Stimulated activated CD8-positive, alpha-beta memory T cell treated with anti-CD3 and anti-CD28 coated beads, Interleukin-2, amount 100 ng/mL, for 48 hours (primary cell): ENCODE measurements at places on chromosomes 5 and 9.

GRCh38 chr5:1227667-1228066 lies 2.5 kb downstream of the SLC6A18 start:
- DNase-seq, result no peak

- DNase-seq, result no peak
Measured at GRCh38 chr5:156253130-156253529, 73.8 kb upstream of the SGCD start.

DNA sequence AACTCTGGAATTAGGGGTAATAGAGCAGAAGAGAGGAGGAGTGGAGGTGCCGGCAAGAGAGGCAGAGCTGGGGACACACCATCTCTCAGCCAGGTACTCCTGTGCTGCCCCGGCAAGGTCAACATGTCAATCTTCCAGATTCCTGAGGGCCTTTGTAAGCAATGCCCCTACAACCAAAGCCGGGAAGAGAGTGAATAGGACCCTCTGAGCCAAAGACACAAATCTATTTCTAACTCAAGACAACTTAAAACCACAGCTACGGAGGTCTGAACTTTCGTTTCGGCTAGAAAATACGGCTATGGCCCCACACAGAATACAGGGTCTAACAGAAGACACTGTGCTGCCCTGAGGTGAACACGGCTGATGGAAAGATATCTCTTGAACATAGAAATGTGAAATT lies 66.6 kb downstream of the SERINC5 start:
- no peak for DNase-seq

DNA sequence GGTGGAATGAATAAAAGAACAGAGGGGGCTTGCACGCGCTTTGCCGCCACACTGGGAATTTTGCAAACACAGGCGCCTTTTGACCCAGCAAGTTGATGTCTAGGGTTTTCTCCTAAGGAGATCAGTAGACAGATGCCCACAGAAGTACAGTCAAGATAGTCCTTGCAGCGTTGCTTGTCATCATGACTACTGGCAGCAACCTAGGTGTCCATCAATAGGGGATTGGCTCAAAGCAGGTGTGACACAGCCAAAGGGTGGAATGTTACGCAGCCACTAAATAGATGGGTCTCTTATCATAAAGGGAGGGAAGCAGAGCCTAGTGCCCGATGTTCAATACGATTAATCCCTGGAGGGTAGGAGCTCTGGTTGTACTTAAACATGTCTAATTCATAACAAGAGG lies 63.8 kb upstream of the GGTA1 start:
- no peak for DNase-seq

- DNase-seq, result no peak
Measured at GRCh38 chr9:15371448-15371845, 51.2 kb upstream of the SNAPC3 start.

DNA sequence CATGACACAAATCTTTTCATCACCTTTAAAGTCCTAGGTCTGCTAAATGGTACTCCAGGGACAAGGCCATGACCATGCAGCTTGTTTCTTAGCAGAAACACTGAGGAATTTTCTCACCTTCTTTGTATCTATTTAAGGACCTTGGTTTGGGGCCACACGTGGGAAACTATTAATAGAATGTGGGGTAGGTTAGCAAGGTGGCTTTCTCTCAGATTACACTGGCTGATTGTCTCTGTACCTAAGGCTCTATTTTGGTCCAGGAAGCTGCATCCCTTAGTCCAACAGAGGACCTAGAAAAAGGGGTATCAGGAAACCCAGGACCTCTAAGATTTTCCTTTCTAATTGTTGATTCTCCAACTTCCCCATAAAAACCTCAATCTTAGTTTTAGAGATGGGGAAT lies 36.3 kb upstream of the FRMD3 start:
- DNase-seq, result no peak

DNA sequence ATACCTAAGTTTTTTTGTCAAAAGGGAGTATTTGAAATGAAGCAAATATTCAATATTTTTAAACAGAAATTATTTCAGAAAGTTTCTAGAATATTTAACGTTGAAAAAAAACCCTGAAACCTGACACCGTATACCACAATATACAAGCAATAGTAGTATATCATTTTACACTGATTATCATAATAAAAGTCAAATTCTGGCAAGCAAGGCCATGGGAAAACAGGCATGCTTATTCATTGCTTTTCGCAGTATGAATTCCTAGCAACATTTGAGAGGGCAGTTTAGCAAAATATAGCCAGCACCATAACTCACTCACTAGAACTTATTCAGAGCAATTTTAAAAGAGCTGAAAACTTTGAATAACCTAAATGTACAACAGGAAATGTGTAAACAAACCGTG lies 46.1 kb downstream of the ERAP1 start:
- no peak for DNase-seq

- DNase-seq, result no peak
Measured at GRCh38 chr9:133987946-133988665, 4.0 kb downstream of the VAV2 start.

- DNase-seq, result no peak
Measured at GRCh38 chr5:84059672-84060071, 325.0 kb downstream of the EDIL3 start.

GRCh38 chr5:141389153-141390042 lies 1.9 kb downstream of the PCDHGB4 start:
- DNase-seq, result no peak

DNA sequence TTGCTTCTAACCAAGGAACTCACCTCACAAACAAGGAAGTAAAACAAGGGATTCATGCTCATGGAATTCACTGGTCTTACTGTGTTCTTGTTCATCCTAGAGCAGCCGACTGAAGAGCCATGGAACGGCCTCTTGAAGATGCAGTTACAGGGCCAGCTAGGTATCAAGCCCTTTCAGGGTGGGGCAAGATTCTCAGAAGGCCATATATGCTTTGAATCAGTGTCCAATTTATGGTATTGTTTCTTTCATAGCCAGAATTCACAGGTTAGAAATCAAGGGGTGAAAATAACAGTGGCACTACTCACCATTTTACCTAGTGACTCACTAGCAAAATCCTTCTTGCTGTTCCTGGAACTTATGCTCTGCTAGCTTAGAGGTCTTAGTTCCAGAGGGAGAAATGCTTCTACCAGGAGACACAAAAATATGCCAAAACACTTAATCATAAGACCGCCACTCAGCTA lies 159.5 kb upstream of the CDH10 start:
- DNase-seq, result no peak

DNA sequence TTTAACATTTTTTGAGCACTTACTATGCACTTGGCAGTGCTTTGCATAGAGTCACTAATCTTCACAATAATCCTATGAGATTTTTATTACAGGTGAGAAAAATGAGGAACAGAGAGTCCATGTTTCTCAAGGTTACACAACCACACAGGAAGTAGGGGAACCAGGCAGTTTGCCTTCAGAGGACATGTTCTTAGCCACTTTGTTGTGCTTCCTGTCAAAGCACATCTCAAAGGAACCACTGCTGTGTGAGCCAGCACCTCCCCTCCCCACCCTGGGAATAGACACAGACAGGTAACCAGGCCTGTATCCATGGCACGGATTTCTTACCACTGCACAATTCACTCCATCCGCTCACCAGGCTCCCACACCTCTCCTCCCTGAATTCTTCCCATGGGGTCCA lies 6.3 kb upstream of the DNAJB5 start:
- DNase-seq, result no peak

DNA sequence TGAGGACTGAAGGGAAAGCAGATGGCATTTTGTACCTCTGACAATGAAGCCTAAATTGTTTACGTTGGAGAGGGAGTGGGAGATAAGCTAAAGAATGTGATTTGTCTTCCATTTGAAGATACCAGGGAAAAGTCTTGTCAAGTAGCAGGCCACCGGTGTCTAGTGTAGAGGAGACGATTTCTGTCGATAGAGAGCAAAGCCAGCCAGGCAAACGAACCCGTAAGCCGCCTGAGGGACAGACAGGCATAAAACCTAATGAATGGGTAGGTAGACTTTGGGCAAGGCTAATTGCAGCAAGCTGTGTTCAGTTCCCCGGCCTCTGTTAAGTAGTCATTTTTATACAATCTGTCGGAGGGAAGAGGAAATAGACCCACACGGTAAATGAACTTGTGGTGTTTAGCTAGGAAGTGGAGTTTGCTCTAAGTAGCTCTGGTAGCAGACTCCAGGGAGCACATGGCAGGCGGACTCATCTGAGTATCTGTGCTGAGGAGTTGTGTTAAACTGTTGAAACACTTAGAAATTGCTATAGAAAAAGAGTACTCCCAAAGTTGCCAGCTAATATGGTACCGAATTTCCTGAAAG lies 28.8 kb downstream of the SMARCA2 start:
- no peak for DNase-seq

- no peak for DNase-seq
Measured at GRCh38 chr9:73230251-73230650, 78.6 kb downstream of the ANXA1 start.

GRCh38 chr5:150637245-150638052 lies 3.0 kb upstream of the SYNPO start:
- no peak for DNase-seq

DNA sequence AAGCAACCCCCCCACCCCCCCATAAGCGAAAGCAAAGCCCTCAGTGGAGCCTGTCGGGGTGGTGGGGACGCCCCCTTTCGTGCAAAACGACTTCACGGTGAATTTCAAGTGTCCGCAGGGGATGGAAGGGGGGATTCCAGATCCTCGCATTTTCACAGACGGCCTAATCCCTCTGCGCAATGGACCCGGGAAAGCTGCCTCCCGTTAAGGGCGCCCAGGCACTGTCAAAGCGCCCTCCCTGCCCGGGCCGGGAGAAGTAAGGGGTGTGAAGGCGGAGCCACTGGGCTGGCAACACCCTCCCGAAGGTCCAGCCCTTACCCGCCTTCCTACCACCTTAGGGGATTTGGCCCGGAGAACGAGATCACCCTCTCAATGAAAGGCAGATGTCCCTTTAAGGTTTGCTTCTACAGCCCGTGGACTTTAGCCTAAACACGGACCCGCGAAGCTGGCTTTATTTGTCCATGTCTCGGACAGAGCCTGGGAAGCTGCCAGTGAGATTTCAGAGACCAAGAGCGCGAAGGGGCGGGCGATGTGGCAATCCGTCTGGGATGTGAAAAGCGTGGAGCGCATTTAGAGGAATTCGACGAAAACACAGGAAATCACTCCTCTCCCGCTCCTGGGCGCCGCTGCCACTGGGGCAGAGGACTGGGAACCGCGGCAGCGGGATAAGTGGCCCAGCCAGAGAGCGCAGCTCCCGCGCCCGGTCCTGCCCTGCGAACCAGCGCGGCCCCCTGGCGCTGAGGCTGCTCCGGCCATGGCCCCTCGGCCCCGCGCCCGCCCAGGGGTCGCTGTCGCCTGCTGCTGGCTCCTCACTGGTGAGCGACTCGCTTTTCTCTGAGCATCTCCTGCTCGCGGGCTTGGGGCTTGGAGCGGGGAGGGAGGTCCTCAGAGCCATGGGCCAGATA lies at the start of the genes ITGA1 and PELO:
TSS of gene ITGA1 (plus strand) at position 317 of the 905 bp plus-strand sequence. CDS start at position 755, 438 bp downstream.
TSS of gene PELO (plus strand) at position 317 of the 905 bp plus-strand sequence. CDS start 12,479 bp downstream, outside the sequence.
- no peak for DNase-seq

DNA sequence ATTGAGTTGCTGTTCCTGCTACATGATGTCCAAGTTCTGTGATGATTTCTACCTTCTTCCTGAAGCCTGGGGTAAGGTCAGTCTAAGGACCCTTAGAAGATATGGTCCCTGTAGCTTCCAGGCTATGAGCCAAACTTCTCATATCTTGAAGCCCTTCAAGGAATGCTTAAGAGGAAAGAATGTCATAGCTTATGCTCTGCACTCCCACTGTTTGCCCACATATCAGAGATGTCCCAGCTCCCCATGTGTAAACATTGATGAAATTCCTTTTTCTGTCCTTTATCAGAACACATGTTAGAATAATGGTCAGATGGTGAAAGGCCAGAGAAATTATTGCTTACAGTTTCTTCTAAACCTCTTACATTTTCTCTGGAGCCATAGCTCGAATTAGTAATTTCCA lies 41.4 kb upstream of the RUSC2 start:
- DNase-seq, result no peak

DNA sequence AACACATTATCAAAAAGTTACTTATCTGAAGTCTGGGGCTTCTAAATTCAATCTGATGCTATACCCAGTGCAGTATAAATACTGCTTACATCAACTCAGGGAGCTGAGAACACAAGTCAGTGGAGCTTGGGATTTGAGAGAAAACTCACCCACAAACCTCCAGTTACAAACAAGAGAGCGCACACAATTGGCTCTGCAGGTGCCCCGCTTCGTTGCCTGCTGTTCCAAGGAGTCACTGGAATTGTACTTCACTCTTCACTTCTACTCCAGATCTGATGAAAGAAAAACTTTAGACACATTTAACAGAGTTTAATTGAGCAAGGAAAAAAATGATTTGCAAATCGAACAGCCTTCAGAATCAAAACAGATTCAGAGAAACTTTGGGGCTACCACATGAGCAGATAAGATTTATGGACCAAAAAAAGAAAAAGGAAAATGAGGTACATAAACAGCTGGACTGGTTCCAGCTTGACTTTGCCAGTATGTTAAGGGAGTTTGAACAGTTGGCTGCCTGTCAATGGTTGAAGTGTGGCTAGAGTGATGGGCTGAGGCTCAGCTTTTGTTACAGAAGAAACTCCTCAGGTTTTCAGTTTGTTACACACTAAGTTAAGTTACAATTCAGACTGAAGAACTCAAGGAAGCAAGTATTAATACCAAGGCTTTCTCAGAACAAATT lies 156.6 kb downstream of the AOPEP start:
- DNase-seq, result no peak

GRCh38 chr9:96565671-96566497 lies 53.8 kb downstream of the CDC14B start:
- no peak for DNase-seq

GRCh38 chr5:26569929-26570258 lies 468.5 kb downstream of the CDH9 start:
- DNase-seq, result no peak
